ENCODE measurements at places on chromosomes 12 and 14.

GRCh38 chr12:19068137-19068536 is 61.4 kb upstream of the PLEKHA5 start:
- DNase-seq: no peak

GRCh38 chr12:121536899-121537813 is 43.7 kb downstream of the KDM2B start:
- DNase-seq: peak; percentile 47

GRCh38 chr14:35247777-35248475 is 44.3 kb upstream of the PSMA6 start:
- no peak for DNase-seq

DNA sequence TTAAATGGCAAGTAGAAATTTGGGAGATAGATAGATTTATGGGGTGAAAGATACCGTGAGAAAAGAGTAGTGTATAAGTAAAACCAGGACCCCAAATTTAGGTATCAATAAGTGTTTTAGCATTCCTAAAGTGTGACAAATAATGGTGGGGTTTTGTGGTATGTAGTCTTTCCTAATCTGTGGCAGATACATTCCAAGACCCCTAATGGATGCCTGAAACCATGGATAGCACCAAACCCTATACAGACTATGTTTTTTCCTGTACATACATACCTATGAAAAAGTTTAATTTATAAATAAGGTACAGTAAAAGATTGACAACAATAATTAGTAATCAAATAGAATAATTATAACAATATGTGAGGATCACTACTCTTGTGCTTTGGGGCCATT is 14.4 kb upstream of the TCP11L2 start:
- no peak for DNase-seq

DNA sequence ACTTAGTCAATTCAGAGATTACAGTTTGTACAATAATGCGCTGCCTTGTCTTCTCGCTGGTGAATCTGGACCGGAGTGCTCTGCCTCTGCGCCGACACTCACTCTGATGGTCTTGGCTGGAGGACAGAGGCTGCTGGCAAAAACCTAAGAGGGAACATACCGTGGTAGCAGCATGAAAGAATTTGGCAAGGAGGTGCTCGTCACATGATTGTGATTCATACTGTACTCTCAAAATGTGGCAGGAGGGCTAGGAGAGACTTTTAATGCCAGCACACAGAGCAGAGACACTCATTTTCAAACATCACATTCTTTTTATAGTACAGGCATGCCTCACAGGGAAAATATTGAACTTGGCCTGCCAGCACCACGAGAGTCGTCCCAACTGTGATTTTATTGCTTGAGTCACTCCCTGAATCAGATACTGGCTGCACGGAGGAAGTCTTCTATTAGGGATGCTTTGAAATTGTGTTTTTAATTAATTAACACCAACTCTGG is 67.8 kb downstream of the HMGA2 start:
- no peak for DNase-seq

GRCh38 chr12:104064842-104065427 is 604 bp downstream of the HCFC2 start:
- peak; percentile 3 for DNase-seq

DNA sequence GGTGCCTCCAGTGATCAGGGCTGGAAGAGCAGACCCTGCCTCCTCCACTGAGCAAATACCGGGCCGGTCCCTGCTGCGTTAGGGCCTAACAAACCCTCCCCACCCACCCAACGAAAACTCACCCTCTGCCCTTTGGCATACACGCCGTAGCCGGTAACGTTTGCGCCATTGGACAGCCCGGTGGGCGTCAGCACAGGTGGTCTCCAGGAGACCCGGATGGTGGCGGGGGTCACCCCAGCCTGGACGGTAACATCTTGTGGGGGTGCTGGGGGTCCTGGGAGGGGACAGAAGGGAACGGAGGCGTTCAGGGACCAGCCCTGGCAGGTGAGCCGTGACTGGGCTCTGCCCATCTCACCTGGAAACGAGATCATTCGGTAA is 100.5 kb downstream of the PIWIL1 start:
- no peak for DNase-seq

DNA sequence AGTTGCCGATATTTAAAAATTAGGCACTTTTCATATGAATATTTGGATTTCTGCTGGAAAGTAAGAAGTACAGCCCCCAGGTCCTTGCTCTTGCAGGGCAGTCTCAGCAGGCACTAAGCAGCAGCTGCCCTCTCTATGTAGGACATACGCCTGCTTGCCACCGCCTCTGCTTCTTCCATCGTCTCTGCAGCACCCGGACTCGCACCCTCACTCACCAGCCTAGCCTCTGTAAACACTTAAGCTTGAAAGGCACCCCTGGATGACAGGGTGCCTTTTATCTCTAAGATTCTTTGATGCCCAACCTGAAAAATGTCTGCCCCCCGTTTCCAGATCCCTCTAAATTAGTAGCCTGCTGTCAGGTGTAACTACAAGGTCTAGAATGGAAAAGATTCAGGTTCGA is 19.0 kb downstream of the OTUB2 start:
- no peak for DNase-seq

DNA sequence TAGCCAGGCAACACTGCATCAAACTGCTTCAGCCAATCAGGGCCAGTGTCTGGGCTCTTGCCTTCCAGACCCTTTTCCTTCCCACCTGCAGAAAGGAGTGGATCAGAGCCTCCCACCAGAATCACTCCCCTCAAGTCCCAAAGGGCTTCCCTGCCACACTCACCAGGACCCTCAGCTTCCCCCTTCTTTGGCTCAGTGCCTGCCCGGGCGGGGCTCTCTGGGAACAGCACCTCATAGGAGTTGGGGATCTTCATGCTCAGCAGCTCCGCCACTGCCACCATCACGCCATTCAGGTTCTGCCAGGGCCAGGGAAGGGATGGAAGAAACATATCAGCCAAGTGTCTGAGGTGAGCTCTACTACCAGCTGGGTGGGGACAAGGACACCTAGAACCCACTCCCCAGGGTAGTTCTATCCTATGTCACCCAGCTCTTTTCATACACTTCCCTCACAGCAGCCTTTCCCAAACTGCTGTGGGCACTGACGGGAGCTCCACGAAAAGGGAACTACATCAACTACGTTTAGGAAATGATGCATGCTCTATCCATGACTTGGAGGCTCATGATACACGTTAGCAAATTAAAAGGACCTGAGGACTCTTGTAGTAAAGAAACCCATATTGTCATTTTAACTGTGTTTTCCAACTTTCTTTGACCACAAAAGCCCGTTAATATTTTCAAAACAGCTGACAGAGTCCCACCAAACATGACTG is 9.4 kb upstream of the PRKAG1 start:
- DNase-seq: no peak

DNA sequence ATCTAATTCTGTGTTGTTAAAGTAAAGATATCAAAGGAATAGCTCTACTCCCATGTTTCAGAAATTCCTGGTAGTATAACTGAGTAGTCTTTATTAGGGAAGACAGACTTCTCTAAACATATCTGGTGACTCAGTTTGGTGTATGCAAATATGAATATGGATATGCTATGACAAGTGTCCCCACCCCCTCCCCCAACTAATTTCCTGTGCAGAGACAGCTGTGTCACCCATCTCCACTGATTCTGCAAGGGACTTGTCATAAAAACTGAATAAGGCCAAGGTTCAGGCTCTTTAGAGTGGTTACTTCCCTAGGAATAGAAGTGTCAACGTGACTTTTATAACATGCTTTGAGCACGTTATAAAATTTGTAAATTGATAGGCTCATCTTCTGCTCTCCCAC is 429.1 kb downstream of the DAD1 start:
- no peak for DNase-seq

DNA sequence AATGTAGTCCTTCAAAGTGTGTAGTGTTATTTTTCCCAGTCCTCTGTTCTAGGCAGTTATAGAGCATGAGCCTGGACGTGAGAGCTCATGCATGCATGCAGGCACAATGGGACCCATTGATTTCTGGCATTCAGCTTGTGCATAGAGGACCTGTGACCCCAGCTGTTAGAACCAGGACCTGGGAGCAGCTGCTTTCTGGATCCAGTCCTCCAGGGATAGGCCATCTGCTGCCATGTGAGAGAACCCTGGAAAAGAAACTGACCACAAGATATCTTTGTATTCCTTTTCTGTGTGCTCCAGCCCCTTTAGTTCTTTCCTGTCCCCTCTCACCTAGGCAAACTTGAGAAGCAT is 76.9 kb downstream of the SUSD6 start:
- no peak for DNase-seq

GRCh38 chr12:65113621-65114035 is 7.5 kb downstream of the WIF1 start:
- no peak for DNase-seq

DNA sequence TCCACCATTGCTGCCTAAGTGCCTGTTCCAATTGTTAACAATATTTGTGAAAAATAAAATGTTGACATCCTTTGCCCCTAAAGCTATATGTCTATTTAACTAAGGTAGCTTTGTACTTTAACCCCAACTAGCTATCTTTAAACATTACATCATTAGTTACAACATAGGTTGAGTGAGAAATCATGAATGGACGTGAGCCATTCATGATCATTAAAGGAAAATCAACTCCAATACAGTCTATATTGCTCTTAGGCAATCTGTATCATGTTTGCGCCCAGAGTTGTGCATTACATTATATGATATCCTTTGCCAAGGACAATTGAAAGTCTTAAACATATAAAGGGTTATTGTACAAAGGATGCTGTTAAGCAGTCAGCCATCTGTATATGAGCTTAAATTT is 269.6 kb downstream of the ALX1 start:
- no peak for DNase-seq

DNA sequence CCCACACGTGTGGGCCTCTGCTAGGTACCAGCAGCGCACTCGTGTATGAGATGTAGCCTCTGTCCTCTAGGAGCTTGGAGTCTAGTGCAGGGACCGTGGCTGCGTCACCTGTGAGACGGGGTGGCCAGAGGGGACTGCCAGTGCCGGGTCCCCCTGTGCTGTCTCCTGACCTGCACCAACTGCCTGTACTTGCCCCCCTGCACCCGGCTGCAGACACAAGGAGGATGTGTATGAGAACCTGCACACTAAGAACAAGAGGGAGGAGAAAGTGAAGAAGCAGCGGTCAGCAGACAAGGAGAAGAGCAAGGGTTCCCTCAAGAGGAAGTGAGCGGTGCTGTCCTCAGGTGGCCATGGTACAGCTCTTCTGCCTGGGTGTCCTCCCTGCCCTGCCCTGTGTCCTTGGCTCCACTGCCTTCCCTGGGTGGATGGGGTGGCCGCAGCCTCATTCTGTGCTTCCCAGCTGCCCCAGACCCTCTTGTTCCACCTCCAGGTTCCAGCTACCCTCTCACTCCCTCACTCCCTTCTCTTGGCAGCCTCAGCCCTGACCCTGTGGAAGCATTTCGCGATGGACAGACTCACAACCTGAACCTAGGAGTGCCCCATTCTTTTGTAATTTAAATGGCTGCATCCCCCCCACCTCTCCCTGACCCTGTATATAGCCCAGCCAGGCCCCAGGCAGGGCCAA is 9.6 kb downstream of the PTPN6 start:
- DNase-seq: no peak

- DNase-seq: no peak
Observed at GRCh38 chr12:132341318-132342050, 12.1 kb upstream of the GALNT9 start.

DNA sequence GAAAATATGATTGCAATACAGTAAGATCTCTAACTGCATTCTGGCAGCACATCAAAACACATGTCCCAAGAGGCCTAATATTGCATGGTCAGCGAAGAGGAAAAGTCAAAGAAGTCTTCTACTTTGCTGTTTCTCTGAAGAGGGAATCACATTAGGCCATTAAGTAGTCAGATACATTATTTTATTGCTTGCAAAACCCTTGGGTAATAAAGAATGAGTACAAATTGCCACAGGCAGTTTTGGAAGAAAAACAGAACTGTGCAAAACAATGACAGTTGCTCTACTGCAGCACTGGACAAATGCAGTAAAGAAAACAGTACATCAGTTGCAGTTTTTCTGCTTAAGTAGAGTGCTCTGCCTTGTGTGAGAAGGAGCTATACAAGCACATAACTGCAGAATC is 211.9 kb downstream of the MED13L start:
- DNase-seq: no peak

DNA sequence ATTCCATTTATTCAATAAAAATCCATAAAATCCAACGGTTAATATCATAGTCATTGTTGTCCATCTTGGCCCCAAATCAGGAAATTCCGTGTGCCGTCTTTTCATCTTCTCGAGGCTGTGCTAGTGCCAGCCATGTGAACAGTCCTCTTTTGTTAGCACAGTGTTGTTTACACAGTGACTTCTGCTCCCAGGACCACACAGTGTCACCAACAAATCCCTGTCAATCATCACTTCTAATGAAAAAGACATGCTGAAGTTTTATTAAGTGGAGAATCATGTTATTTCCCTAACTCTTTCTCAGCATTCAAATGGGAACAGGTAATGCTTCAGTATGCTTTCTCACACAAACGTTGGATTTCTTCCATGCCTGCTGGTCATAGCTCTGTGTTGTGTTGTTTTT is 1.9 kb upstream of the SLCO1A2 start:
- DNase-seq: no peak

DNA sequence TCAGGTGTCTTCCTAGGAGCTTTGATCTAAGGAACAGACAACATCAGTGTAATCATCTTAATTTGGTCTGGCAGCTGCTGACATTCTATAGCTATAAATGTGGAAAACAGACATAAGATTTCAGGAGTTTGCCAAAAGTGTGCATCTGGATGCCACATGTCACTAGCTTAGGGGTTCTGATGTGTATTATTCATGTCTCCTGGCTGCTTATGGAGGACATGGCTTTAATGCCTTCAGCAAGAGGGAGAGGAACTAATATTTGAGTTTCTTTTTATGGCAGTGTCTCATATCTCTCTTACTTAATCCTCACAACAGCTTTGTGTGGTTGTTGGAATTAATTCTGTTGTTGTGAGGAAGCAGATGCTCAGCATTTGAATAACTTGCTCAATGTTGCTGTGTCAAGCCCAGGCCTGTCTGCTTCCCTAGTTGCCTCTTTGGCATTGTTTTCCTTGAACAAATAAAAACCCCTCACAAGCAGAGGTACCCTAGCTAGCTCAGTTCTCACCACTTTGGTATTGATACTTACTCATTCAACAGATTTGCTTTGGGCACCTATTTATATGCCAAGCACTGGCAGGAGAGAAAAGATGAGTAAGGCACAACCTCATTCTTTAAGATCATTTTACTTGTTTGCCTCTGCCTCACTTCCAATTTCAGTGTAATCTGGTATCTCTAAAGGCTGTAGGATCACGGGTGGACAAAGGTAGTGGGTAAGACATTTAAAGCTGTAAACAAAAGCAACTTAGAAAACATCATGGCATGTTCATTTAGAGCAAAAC is 39.8 kb upstream of the EID3 start:
- no peak for DNase-seq

GRCh38 chr12:6201213-6201608 is 1.0 kb downstream of the CD9 start:
- DNase-seq: no peak

Measured in central memory CD4-positive, alpha-beta T cell (primary cell).